Vein endothelial cell (primary cell): ENCODE measurements at places on chromosomes 2 and 18. TPM values are rescaled to one million over a fixed set of nuclear protein-coding genes. Genes with fewer than 3 reads are reported as not detected.

INHA gene
- total RNA-seq: not detected in 2 replicates

ESPNL gene
- total RNA-seq: under 0.01 TPM in 1 of 2 replicates, not detected in the other

RUFY4 gene
- total RNA-seq: 0.29 TPM in 1 of 2 replicates, not detected in the other

SEPTIN10 gene
- total RNA-seq: 70.9 and 115 TPM in 2 replicates

TRIB2 gene
- 32.2 and 64.7 TPM in 2 replicates for total RNA-seq

CHRNG gene
- total RNA-seq: not detected in 2 replicates

DCDC2C gene
- not detected in 2 replicates for total RNA-seq

SRD5A2 gene
- total RNA-seq: not detected in 2 replicates

DNAJC5G gene
- 0.19 and 0.98 TPM in 2 replicates for total RNA-seq

RFX8 gene
- 0.33 and 0.57 TPM in 2 replicates for total RNA-seq

NR4A2 gene
- total RNA-seq: under 0.01 and 0.10 TPM in 2 replicates

CKAP2L gene
- total RNA-seq: 6.2 and 12.2 TPM in 2 replicates

SLC20A1 gene
- 39.5 and 77.1 TPM in 2 replicates for total RNA-seq

SCN7A gene
- not detected in 2 replicates for total RNA-seq
